ENCODE measurements at places on chromosomes 7 and 10.

- peak; percentile 72 for DNase-seq
These were observed 104.3 kb upstream of the CAV2 start for GRCh38 chr7:116395141-116395791.

DNA sequence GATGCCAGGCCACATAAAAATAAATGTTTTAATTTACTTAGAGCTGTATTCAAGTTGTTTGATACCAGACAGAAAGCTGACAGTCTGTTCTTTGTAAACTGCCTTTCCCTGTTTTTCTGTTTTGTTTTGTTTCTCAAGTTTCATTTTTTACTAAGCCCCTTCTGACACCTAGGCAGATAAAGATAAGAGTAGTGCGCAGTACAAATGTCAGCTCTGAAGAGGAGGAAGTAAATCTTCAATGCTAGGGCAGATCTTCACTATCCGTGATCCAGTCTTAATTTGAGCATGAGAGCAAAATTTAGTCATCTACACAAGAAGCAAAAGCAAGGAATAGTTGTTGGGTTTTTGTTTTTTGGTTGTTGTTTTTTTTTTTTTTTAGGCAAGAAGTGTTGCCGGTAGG lies 27.3 kb downstream of the MTURN start:
- no peak for DNase-seq

GRCh38 chr10:44742248-44742647 lies 168.9 kb upstream of the TMEM72 start:
- DNase-seq = no peak

- DNase-seq = peak; percentile 95
These were observed at the start of gene ELAPOR2 for GRCh38 chr7:87059525-87060287. Gene ELAPOR2, minus strand, starts transcription at chr7:87059654. Its CDS starts 141 bp downstream, at chr7:87059513.

- DNase-seq = no peak
These were observed 69.3 kb downstream of the LRRC4 start for GRCh38 chr7:127961786-127962453.

GRCh38 chr10:3850999-3851937 lies 66.3 kb upstream of the KLF6 start:
- DNase-seq = peak; percentile 64

DNA sequence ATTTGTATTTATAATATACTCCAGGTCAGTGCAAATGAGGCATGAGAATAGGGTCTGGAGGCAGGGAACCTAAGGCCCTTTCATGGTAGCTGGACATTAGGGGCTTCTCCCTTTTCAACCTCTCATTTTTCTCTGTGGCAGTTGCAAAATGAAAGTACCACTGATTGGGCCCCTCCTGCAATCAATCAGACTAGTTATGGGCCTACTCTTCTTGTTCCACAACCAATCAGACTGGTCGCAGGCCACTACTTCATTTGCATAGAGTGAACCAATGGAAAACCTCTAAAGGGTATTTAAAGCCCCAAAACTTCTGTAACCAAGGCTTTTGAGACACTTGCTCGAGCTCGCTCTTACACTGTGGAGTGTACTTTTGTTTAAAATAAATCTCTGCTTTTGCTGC lies 10.0 kb upstream of the PRPS1L1 start:
- no peak for DNase-seq

GRCh38 chr7:148979827-148980226 lies 48.5 kb downstream of the PDIA4 start:
- no peak for DNase-seq

GRCh38 chr10:122939856-122940543 lies 14.0 kb downstream of the C10orf88 start:
- DNase-seq = no peak

GRCh38 chr7:41118486-41118885 lies 584.4 kb downstream of the INHBA start:
- DNase-seq = no peak

DNA sequence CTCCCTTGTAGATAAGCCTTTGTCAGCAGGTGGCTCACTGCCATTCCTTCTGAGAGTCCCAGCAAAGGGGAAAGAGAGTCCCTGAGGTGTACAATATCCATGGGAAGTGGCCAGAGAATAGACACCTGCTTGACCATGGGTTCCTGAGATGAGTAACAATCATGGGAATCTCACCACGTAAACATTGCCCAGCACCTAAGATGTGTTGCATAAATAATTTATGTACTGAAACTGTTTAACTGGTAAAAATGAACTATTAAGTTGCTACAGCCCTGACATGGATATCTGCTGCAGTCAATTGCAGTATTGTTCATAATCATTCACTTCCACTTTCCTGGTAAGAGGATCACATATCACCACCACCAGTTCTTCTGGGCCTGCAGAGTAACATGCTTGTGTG lies 123.8 kb upstream of the INHBA start:
- DNase-seq = no peak

- DNase-seq = peak; percentile 11
These were observed 13.6 kb upstream of the SOSTDC1 start for GRCh38 chr7:16479161-16479560.

GRCh38 chr10:114387784-114388183 lies 16.5 kb downstream of the AFAP1L2 start:
- no peak for DNase-seq

DNA sequence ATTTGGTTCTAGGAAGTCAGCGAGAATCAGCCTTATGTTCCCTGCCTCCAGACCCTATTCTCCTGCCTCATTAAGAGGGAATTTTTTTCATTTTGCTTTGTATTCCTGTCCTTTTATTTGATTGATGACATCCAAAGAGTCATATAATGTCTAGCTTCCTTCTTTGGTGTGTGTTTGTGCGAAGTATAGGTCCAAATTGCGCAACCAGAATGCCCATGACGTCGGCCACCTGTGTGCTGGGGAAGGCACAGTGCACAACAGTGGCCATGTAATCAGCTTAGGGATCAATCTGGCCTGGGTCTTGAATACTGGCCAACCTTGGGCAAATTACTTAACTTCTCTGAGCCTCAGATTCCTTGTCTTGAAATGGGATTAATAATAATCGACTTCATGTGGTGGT lies 206.2 kb downstream of the VTI1A start:
- no peak for DNase-seq

GRCh38 chr7:16357921-16358320 lies 63.4 kb downstream of the CRPPA start:
- no peak for DNase-seq

DNA sequence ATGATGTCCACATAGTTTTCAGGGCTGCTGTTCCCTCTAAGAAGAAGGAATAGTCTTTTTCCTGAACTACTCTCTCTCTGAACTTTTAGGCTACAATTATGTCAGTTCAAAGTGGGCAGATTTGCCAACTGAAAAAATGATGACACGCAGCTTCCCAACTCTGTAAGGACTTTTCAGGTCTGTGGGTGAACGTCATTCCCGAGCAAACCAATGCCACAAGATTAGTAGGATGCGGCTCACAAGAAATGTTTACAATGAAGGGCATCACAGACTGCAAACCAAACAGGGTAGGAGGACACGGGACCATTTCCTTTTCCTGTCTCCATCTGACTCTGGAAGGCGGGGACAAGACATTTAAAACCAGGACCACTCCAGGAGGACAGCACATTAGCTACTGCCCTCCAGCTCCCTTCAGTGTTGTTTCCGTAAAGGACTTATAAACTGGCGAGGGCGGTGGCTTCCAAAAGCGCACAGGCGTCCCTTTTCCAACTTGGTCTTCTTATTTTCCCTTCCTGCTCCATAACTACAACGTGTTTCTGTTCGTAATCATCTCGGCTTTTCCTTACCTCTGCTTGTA lies 539 bp upstream of the MKLN1 start:
- DNase-seq = peak; percentile 92

GRCh38 chr10:129971381-129972144 lies 7.5 kb upstream of the EBF3 start:
- peak; percentile 100 for DNase-seq
